KBM-7 (cell line): ENCODE measurements at places on chromosomes 12 and 14.

DNA sequence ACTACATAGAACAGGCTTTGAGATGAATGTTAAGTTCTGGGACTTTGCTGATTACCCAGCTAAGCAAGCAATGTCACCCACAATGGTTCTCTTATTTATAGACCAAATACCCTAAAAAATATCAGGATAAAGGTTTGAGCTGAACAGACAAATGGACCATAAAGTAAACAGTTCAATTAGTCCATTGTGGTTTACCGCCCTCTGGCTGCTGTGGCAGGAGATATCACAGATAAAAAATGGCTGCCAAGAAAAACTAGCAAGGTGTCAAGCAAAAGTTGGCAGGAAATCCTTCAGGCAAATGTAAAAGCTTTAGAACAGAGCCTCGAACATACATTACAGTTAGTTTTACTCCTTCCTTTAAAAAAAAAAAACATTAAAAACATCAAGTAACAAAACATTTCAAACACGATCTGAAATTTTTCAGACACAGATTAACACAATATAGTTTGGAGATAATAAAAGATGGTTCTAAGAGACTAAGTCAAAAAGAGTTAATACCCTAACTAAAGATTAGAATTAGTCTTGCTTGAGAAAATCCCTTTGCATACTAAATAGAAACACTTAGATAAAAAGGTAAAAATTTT lies 41.3 kb downstream of the MED13L start:
- peak; percentile 55 for DNase-seq

DNA sequence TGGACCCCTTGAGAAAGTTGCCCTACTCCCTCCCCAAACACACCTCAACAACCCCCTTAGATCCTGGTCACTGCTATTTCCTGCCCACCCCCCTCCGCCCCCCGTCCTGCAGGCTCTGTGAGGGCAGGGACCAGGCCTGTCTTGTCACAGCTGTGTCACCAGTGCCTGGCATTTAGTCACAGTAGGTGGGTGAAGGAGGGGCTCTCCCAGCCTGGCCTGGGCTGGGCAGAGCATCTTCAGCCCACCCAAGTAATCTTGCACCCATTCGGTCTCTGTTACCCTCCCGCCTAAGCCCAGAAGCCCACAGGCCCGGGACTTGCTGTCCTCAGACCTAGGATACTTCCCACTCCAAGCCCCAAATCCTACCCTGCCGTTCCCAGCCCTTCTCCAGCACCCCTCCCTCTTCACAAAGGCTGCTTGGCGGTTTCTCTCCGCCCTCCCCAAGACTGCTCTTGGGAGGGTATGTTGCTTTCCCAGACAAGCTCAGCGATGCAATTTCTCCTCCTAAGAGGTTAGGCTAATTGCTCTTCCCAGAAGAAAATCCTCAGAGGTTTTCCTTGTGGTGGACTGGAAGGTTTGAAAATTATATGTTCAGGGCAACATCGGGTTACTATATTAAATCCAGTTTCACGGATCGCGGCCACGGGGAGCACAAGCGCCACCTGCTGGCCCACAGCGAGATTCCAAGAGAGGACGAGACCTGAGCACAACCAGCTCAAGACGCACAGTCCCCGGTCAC lies 50.8 kb upstream of the ZFP36L1 start:
- DNase-seq: peak; percentile 77

GRCh38 chr12:51008329-51009055 lies 17.7 kb downstream of the SLC11A2 start:
- no peak for DNase-seq

DNA sequence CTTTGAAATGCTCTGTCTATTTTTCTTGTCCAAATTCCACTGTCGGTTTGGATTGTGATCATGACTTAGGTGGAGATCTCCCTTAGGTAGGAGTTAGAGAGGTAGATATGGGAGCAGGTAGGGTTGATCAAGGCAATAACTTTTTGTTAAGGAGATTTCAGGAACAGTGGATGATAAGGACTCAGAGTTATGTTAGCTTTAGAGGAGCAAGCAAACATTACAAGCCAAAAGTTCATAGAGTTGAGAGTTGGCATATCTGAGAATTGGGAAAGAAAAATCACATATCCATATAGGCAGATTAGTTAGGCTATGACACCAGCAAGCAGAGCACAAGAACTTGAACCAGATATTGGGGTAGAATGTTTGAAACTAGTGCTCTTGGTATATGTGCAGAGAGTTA lies 43.1 kb upstream of the C12orf75 start:
- DNase-seq: no peak

DNA sequence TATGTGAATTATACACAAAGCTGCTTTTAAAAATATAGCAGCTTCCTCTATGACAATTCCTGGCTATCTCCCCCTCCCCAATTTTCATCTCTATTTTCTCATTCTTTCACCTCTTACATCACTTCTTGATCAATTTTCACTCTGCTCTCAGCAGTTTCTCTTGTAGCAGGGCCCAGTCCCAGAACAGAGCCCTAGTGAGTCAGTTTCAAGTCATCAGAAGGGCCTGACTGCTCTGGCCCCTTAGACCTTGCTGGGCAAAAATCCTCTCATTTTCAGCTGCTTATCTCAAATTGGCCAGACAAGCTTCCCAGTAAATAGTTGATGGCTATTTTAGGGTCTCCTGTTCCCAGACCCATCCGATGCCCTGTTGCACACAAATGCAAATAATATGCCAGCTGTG lies 101.4 kb downstream of the TTC7B start:
- no peak for DNase-seq

- DNase-seq: no peak
Measured at GRCh38 chr14:63472986-63473788, 70.0 kb downstream of the PPP2R5E start.

DNA sequence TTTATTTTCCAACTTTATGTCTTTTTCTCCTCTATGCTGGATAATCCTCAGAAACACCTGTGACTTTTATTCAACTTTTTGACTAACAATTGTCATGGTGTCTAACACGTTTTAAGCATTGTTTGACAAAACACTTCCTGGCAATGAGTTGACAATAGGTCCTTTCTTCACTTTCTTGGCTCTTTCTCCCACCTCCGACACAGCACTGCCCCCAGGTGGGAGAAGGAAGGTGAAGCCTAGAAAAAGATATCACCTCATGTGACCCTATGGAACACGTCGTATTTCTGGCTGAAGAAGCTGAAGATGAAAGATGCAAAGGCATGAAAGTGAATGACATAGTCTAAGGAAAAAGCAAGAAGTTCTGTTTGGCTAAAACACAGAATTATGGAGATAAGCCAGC lies 430.0 kb downstream of the ETNK1 start:
- DNase-seq: peak; percentile 37

- DNase-seq: no peak
Measured at GRCh38 chr12:51210690-51211395, 7.0 kb downstream of the POU6F1 start.

GRCh38 chr12:81114226-81114625 lies 36.3 kb downstream of the ACSS3 start:
- DNase-seq: no peak

DNA sequence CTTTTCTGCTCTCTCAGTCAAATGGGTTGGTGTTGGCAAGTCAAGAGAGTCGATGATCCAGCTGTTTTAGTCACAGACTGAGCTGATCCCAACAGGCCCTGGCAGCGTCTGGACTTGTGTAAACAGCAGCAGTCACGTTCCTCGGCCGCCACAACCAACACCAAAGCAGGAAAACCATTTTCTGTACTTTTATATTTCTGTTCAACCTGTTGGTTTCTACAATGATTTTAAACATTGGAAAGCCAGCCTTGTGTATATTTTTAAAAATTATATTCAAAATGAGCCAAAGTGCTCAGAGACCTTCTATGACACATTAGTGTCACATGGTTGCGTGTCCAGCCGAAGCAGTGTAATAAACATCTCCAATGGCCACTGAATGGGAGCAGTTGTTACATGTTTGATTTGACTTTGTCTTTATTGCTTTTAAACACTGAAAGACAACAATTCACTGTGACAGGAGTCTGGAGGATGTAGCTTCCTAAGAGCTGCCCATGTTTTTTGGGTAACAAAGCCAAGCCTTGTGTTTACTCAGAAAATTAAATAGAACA lies 5.9 kb upstream of the SIVA1 start:
- no peak for DNase-seq

- no peak for DNase-seq
Measured at GRCh38 chr12:34402228-34402898, 380.1 kb downstream of the ALG10 start.

GRCh38 chr12:114368685-114369452 lies 37.1 kb downstream of the TBX5 start:
- DNase-seq: no peak

DNA sequence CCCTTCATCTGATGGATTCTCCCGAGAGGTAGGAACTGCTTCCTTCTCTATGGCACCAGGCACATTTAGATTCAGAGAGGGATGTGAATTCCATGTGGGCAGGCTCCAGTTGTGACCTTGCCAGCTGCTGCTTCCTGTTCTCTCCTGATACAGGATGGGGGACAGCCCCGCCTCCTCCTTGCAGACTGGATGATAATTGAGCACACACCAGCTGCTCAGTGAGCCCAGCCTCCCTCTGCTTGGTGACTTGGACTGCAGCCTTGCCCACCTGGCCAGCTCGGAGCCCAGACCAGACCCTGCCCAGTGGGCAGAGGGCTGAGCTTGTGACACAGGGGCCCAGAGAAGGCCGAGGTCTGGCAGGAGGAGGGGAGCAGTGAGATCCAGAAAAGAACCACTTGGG lies 90.2 kb downstream of the CALM1 start:
- peak; percentile 38 for DNase-seq

- peak; percentile 51 for DNase-seq
Measured at GRCh38 chr12:114625294-114625851, 58.6 kb downstream of the TBX3 start.

DNA sequence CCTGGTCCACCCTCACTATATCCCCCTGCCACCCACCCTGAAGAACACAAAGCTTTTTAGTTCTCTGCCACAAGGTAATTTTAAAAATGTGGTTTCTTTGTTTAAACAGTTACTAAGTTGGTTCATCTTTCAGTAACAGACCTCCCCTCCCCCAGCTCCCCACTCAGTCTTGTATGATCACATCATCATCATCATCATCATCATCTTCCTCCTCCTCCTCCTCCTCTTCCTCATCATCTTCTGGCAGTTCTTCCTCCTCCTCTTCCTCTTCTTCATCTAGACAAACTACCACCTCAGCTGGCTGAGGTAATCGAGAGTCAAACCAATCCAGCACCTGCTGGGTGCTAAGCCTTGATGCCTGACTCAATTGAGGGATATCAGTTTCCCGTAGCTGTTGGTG lies 10.5 kb downstream of the HOMEZ start:
- DNase-seq: no peak

DNA sequence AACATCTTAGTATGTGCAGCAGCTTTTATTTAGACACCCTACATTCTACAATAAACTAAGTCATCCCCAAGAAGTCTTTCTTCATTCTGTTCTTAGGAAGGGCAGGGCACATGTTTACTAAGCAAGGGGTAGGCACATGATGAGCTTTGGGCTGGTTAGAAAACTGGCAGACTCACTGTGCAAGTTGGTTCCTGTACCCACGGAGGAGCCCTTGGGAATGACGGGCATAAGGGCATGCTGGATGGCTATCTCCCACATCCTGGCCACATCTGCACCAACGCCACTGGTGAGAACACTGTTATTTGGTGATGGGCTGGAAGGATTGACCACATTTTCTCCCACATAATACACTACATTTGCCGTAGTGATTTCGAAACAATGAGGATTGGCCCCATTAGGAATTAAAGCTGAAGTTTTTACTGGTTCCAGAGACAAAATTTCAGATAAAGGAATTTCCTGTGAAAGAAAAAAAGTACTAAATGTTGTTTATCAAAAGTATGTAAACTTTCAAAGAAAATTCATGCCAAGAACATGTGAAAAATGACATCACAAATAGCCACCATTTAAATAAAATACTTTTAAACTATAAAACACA lies 297.0 kb downstream of the PRKD1 start:
- no peak for DNase-seq

DNA sequence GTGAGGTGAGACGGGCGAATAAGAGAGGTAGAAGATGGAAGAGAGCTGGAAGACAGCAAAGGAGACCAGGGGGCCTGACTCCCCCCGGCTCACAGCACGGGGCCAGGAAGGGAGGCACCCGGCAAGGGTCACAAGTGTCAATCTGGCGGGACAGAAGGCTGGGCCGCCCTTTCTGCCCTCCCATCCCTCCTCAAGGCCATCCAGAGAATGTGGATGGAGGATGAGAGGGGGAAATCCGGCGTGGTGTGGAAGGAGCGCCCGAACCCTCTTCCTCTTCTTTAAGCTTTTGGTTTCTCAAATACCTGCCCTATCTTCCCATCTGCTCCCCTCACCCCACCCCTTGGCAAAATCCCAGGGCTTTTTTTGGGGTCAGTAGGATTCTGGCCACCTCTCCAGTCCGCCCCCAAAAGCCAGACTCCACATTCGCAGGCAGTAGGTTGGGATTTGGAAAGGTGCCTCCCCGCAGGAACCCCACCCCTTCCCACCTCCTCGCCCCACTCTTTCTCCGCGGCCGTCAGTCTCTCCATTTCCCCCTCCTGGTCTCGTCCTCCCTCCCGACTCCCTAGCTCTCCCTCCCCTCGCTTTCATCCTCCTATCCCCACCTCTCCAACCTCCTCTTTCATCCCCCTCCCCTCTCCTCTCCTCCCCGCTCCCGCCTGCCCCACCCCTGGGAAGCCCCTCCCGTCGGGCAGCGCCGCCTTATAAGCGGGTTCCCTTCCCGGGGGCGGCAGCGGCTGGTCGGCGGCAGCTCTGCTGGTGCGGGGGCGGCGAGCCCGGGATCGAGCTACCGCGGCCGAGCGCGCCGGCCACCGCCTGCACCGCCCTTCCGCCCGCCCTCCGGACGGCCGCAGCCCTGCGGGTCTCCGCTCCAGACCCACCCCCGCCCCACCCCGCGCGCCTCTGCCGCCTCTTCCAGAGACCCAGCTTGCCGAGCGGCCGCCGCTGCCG lies at the start of gene PTMS:
Gene PTMS, plus strand, starts transcription at position 730 of the 948 bp plus-strand sequence. CDS start 343 bp downstream, outside the sequence.
- DNase-seq: peak; percentile 71

DNA sequence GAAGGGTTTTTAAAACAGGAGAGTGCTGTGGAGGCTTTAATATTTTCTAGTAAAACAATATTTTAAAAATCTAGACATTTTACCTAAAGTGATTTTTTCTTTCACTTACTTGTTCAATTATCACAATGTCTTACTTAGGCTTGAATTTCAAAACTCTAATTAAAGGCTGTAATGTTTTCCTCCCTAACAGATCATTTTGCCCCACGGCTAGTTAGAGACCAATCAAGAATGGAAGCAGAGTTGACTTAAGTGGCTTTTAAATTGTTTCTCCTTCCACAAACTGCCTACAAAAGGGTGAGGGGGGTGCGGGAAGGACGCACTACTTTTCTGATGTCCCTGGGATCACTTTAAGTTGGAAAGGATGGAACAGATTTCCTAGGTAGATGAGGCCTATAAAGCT lies 9.5 kb upstream of the CFL2 start:
- DNase-seq: no peak

DNA sequence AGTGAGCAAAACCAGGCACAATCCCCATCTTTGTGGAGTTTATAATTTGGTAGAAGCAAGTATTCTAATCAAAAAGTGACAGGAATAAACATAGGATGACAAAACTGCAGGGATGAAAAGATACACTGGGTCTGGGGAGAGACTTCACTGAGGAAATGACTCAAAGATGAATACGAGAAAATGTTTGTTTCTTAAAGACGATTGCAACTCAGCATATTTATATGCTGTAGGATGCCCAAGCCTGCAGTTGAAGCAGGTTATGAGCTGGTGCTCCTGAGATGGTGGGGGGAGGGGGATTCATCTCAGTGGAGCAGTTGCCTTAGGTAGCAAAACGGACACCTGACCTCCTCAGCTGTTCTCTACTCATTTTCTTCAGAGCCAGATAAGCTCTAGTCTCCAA lies 13.4 kb upstream of the SLC38A4 start:
- DNase-seq: no peak

- peak; percentile 30 for DNase-seq
Measured at GRCh38 chr14:21987937-21988336, 314.3 kb upstream of the OR4E1 start.

GRCh38 chr14:104116756-104117340 lies 21.5 kb upstream of the KIF26A start:
- no peak for DNase-seq
